HCT116 (cell line): ENCODE measurements at places on chromosomes 16 and 17.

DNA sequence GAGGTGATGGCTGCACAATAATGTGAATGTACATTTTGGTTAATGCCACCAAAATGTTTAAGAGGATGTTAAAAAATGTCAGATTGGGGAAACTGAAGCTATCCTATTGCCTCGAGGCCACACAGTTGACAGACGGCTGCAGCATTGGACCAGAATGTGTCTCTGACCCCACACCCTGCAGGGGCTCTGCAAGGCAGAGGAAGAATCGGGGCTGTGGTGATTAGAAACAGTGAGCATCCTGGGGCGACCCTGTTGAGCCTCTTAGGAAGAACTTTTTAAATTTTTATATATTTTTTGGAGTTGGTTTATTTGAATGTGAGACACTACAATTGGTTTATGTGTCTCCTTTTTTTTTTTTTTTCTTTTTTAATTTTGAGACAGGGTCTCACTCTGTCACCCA is 15.0 kb upstream of the ADORA2B start:
- no peak for DNase-seq

- DNase-seq: no peak
Observed at GRCh38 chr16:30157214-30157613, 26.2 kb upstream of the CORO1A start.

- peak; percentile 55 for DNase-seq
Observed at GRCh38 chr16:56789360-56789759, 59.4 kb downstream of the NUP93 start.

DNA sequence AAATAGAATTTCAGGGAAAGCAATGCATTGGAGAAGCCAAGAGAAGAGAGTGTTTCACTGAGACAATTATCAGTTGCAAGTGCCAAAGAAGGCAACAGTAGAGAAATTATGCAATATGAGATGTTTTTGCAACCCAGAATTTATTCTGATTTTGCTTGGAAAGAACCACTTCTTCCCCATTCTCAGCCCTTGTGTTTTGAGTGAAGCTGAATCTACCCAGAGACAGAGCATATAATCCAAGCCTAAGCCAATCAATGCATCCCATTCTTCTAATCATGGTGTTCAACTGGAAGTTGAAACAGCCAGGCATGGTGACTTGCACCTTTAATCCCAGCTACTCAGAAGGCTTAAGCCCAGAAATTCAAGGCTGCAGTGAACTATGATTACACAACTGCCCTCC is 6.9 kb upstream of the SCNN1G start:
- DNase-seq: no peak

DNA sequence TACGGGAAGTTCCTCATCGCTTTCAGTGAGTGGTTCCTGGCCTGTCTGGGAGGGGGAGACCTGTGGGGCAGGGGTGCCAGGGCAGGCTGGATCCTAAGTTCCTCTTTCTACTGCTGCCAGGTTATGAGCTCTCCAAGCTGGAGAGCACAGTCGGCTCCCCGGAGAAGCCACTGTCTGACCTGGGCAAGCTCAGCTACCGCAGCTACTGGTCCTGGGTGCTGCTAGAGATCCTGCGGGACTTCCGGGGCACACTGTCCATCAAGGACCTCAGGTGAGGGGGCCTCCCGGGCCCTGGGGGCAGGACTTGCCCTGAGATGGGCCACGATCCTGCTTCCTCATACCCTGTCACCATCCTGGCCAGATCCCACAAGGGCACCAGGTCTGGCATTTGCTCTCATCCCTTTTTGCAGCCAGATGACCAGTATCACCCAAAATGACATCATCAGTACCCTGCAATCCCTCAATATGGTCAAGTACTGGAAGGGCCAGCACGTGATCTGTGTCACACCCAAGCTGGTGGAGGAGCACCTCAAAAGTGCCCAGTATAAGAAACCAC is 5.1 kb downstream of the PRSS8 start:
- no peak for DNase-seq

DNA sequence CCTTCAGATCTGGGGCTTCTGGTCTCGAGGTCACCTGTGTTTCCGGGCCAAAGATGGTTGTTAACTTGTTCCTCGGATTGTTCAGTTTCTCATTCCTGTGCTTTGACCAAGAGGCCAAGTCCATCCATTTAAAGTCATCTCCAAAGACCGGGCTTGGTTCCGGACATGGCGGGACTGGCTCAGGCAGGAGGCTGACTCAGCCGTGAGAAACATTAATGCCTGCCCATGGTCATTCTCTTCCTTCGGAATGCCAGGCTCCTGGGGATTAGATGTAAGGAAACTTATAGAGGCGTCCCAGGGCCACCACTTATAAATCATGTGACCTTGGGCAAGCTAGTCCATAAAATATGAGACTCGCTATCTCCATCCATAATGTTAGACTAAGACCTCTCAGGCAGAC is 13.6 kb upstream of the NKD1 start:
- no peak for DNase-seq

DNA sequence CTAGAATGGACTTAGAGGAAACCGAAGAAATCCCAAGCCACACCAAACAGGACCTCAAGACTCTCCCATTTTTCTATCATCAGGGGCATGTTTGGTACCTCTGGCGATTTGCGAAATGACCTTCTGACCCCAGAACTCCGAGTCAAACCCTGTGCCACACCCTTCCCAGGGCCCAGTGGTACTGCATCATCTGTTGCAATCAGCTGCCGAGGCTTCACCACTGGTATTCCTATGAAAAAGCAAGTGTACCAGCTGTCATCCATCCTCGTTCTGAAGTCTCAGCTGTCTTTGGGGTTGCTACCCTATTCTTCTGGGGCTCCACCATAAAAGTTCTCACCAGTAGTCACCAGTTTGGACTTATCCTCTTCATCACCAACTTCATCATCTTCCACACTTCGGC is 2.3 kb upstream of the RSKR start:
- DNase-seq: no peak

DNA sequence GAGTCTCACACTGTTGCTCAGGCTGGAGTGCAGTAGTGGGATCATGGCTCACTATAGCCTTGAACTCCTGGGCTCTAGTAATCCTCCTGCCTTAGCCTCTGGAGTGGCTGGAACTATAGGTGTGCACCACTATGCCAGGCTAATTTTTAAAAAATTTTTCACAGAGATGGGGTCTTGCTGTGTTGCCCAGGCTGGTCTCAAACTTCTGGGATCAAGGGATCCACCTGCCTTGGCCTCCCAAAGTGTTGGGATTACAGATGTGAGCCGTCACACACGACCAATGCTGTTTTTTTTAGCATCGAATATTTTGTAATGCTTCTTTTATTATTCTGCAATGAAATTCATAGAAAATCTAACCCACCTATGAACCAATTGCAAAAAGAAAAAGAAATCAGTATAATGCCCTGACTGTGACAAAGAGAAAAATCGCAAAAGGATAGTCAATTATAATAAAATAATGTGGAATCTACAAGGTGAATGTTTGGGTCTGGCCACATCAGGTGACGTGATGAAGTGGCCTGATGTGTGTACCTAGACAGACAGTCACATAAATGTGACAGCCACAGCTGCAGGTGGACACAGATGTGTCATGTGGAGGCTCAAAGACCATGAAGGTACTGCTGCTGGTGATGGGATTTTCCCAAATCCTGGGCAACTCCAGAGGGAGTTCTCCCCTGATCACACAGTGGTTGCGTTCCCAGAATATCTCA is 33.6 kb upstream of the ZCCHC14 start:
- DNase-seq: no peak

- DNase-seq: peak; percentile 36
Observed at GRCh38 chr17:10875984-10876555, 38.2 kb upstream of the PIRT start.

- DNase-seq: no peak
Observed at GRCh38 chr17:8163978-8164814, 1.4 kb upstream of the VAMP2 start.

DNA sequence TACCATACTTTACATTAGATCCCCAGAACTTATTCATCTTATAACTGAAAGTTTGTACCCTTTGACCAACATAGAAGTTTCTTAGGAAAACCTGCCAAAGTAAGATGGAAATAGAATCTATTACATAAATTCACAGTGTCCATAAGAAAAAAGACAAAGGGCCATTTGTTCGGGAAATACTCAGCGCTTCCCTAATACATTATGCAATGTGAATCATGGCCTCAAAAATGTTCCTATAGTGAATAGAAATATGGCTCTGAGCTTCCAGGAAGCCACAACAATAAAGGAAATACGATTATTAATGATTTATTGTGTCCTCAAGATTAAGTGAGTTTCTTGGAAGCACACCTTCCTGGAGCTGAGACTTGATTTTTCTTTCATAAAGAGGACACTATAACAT is 51.5 kb downstream of the GPRC5B start:
- DNase-seq: no peak

GRCh38 chr17:35372846-35373533 is 431 bp downstream of the SLFN11 start:
- DNase-seq: no peak

GRCh38 chr17:63165400-63165799 is 199.4 kb downstream of the TANC2 start:
- no peak for DNase-seq

DNA sequence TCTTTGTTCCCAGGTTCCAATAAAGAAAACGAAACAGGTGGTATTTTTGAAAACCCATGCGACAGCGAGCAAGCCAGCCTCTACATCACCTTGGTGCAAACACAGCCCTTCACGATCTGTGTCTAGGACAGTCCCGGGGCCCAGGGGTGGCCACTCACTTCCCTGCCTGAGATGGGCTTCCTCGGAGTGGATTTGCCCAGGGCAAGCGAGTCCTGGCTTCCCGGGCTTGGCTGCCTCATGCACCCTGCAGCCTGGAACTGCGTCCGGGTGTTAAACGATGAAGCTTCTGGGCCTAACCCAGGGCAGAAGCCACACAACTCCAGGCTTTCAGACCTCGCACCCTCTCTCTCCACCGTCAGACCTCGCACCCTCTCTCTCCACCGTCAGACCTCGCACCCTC is 66.0 kb downstream of the RPH3AL start:
- DNase-seq: no peak

- DNase-seq: no peak
Observed at GRCh38 chr16:82935766-82936165, 309.0 kb downstream of the CDH13 start.

- no peak for DNase-seq
Observed at GRCh38 chr17:27321372-27321771, 27.5 kb downstream of the WSB1 start.

DNA sequence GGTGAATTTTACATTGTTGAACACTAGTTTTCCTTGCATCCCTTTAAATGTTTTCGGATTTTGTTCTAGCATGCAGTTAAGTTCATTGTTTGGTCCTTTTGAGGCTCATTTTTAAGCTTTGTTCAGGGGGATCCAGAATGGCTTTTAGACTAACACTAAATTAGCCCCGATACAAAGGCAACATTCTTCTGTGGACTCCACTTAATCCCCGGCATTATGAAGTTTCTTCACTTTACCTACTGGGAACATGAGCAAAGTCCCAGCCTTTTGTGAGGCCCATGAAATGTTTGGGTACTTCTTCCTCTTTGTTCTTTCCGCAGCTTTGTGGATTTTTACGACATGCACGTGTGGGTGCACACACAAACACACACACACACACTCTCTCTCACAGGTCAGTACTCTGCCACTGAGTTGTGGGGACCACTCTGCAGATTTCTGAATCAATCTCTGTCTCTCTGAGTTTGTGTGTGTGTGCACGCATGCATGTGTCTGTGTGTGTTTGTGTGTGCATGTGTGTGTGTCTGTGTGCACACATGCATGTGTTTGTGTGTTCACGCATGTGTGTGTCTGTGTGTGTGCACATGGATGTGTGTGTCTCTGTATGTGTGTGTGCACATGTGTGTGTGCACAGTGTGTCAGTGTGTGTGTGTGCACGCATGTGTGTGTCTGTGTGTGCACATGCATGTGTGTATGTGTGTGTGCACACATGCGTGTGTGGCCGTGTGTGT is 240.4 kb upstream of the TNRC6C start:
- DNase-seq: no peak

- DNase-seq: peak; percentile 94
Observed at GRCh38 chr17:72683506-72684404, 408.7 kb downstream of the SLC39A11 start.

DNA sequence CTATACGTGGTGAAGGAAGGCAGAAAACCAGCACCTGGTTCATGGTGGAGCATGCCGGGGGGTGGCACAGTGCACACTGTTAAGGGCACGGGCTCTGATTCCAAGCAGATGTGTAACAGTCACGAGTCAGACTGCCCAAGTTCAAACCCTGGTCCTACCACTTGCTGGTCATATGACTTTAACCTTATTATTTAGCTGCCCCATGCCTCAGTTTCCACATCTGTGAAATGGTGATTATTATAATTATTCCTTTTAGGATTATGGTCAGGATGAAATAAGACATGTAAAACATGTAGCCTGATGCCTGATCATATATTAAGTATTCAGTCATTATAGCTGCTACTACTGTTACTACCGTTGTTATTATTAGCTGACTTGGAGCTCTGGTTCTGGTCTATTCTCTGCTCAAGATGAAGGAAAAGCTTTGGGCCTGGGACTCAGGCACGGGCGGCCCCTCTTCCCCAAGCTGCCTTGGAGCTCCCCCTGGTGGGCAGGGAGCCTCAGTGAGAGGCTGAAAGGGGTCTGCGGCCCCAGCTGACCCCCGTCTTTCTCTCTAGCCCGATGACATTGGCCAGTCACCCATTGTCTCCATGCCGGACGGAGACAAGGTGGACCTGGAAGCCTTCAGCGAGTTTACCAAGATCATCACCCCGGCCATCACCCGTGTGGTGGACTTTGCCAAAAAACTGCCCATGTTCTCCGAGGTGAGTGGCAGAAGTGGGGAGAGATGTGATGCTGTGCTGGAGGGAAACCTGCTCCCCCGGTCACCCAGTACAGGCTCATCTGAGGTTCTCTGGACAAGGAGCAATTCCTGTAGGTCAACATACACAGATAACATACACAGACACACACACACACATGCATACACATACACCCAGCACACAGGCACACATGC is 14.0 kb downstream of the NR1D1 start:
- no peak for DNase-seq

DNA sequence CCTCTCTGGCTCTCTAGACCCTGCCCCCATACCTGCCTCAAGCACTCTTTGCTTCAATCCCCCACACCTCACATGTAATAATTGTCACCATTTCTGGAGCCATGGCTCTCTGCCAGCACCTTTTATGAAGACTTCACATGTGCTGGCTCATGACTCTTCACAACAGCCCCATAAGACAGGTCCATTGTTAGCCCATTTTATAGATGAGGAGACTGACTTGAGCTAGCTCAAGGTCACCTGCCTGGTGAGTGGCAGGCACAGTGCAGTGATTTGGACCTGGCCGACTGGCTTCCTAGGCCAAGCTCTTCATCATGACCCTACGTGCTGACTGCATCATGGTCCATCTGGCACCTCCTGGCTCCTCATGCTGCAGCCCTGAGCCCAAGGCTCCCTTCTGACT is 25.0 kb downstream of the FAM20A start:
- no peak for DNase-seq

GRCh38 chr17:18108401-18109312 is at the start of gene MYO15A:
TSS of gene MYO15A (plus strand) at chr17:18108756. CDS start at chr17:18118801, 10,045 bp downstream.
- DNase-seq: no peak

GRCh38 chr16:23594186-23594585 is 1.9 kb downstream of the NDUFAB1 start:
- DNase-seq: no peak
